ENCODE measurements at places on chromosomes 5 and 9.

DNA sequence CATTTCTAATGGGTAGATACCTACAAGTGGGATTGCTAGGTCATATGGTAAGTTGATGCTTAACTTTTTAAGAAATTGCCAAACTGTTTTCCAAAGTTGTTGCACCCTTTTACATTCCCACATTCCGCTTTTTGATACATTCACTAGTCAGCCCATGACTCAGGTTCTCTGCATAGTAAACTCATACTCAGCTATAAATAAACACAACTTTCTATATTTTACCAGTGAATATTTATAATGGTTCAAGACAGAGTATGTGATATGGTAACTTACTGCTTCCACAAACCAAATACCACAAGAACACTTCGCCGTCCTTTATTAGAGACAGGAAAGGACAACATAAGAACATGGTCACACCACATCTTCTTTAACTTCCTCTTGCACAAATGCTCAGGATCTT is 54.0 kb downstream of the PLPP1 start:
- peak; percentile 12 for DNase-seq

- no peak for DNase-seq
Observed at GRCh38 chr5:122697191-122697590, 77.7 kb upstream of the SNX2 start.

DNA sequence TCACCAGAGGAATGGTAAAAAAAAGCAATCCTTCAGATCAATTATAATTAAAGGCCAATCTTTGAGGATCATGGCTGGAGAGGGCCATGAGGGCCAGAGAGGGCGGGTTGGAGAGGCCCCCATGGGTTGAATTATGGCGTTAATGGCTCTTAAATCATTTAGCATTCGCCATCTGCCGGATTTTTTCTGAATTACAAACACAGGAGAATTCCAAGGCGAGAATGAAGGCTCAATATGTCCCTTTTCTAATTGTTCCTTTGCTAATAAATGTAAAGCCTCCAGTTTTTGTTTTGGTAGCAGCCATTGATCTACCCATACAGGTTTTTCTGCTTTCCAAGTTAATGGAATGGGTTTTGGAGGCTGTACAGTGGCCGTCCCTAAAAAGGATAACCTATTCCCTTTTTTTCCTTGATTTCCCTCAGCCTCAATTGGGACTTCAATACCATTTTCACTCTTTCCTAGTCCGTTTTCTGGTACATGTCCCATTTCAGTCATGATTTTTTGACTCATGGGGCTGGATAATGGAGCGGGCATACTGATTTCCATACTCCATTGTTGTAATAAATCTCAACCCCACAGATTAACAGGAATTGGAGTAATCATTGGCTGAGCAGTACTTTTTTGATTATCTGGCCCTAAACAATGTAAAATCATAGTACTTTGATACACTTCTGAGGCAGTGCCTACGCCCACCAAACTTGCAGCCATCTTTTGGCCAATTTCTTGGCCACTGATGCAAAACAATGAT is 6.7 kb upstream of the TMEM141 start:
- no peak for DNase-seq

DNA sequence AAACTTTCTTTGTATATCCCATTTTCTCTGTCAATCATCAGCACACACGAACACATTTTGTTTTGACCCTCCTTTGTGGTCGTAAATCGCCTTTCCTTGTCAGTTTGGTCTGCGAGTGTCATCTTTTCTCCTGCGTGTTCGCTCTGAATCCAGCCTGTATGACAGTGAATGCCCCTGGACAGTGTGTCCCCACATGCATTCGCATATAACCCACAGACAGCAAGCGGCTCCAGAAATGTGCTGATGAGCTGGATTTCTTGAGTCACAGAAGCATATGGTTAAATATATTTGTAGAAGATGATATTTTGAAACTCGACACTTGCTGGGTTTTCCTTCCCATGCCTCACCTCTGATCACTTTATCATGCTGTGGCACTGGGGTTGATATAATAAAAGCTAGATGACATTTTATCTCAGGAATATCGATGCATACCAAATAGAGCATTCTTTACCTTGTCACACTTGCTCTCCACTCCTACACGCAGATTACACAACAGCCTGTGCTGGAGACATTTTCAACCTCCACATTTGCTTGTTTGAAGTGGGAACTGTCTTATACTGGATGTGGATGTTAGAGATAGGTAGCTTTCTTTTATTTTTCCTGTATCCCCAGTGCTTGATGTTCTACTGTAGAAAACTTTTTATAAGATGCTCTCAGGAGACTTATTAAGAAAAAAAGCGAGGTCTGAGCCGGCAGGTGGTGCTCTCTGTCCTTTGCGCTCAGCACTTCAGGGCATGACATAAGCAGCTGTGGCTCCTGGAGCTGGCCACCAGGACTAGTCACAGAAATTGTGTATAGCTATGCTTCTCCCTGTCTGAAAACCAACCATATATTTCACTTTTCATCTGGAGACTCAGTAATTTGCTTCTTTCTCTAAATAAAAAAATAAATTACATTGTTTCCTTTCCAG is 215.1 kb downstream of the SH3GL2 start:
- no peak for DNase-seq

- DNase-seq = no peak
Observed at GRCh38 chr5:81839034-81839433, 88.1 kb upstream of the SSBP2 start.

DNA sequence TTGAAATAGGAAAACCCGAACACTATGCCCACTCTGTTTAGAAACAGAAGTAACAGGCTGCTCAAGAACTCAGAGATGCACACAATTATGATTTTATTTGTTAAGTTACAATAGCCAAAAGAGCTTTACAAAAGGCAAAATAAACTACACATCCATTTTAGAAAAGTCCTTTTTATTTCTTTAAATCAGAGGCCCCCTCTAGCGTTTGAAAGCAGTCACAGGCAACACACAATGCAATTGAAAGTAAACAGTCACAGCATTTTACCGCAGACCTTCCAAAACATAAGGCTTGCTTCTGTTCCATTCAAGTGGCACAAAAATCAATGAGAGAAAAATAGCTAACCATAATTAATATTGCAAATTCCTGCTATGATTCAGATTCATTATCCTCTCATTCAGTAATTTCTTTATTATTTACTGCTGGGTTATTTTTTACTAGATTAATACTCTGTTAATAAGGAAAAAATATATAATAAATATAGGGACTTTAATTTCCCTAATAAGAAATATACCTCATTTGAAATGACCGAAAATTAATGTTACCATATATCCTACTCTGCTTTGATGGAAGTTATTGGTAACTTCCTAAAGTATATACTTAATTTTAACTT is 78.3 kb downstream of the CEP120 start:
- no peak for DNase-seq

DNA sequence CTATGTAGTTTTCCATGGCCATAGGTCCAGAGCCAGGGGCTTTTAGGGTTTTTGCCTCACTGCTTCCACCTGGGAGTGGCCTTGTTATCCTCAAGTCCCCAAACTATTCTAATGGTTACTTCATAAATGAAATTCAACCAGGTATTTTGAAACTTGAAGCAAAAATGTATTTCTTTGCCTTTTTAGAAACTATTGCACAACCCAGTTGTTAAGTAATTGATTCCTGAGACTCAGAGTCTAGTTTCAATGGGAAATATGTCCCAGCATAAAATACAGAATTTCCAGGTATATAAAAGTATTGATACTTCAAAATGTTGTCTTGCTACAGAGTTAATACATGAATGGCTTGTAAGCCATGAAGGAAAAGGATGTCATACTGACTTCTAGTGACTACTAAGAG is 456.2 kb upstream of the DAB2 start:
- DNase-seq = no peak

DNA sequence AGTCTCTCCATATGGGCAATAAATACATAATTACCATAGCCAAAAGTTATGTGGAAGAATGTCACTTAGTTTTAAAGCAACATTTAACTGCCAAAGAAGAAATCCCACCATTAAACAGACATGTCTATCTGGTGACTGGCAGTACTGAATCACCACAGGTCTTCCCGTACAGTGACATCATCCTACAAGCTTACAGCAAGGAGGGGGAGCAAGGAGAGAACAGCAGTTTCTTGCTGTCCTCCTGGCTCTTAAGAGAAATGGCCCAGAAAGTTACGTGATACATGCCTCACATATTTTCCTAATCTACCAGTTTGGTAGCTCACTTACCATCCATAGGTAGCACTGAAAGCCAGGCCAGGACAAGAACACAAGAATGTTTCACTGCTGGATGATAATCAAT is 671.0 kb downstream of the DMRTA1 start:
- DNase-seq = no peak

DNA sequence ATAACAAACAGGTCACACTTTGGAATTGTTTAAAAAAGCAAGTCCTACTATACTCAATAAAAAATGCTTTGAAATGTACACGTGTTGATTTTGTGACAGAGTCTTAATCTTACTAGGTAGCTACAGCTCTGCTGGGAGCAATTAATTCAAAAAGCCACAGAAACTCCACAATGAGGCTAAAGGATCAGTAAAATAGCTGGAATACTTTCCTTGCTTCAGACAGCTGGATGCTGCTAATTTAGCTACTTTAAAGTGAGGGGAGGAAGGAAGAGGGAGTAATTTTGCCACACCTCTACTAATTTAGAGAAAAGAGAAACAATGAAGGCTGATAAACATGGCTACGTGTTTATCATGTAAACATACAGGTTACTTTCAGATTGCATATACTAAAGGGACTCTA is 927.6 kb upstream of the DMAC1 start:
- no peak for DNase-seq

GRCh38 chr5:176799488-176799887 is 10.9 kb upstream of the UNC5A start:
- no peak for DNase-seq

GRCh38 chr5:53779541-53779981 is 219.1 kb downstream of the NDUFS4 start:
- DNase-seq = peak; percentile 49

GRCh38 chr5:108945094-108945493 is 197.4 kb downstream of the FER start:
- DNase-seq = no peak

GRCh38 chr5:104913841-104914281 is 1351.3 kb upstream of the NUDT12 start:
- DNase-seq = no peak

DNA sequence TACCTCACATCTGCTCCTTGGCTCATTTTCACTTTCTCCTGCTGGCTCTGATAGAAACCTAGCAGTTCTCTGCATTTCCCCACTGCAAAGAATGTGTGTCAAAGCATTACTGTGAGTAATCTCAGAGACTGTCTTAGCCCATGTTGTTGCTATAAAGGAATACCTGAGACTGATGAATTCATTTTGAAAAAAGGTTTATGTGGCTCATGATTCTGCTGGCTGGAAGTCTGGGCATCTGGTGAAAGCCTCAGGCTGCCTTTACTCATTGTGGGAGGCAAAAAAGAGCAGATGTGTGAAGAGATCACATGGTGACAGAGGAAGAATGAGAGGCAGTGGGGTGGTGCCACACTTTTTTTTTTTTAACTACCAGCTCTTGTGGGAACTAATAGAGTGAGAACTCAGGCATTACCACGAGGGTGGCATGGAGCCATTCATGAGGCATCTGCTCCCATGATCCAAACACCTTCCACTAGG is 191.6 kb upstream of the CTNND2 start:
- no peak for DNase-seq

DNA sequence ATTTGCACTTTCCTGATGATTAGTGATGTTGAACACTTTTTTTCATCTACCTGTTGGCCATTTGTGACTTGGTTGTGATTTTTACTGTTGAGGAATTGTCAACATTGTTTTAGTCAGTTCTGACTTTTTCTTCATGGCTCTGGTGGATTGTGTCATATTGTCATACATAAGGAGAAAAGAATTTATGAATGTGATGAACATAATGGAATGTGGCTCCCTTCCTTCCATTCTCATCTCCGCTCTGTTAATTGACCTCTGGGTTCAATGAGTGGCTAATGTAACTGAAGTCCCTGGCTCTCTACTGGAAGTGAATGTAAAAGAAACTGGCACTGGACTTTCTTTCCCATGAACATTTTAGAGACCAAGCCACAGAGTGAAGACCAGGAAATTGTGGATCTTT is 49.2 kb downstream of the KIAA1958 start:
- peak; percentile 53 for DNase-seq

- peak; percentile 37 for DNase-seq
Observed at GRCh38 chr5:156584871-156585270, 257.9 kb downstream of the SGCD start.

DNA sequence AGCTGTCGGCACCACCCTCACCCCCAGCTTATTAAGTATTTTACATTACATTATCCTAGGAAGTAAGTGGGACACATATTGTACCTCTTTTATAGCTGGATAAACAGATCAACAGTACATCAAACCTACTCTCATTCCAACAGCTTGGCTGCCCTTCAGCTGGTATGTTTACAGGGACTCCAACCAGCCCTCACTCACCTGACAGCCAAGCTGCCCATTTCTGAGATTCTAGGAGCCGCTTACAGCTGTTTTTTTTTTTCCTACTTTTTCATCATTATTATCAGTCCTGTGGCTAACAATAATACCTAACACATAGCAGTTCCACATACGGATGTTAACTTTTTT is 13.4 kb upstream of the CREBRF start:
- no peak for DNase-seq

DNA sequence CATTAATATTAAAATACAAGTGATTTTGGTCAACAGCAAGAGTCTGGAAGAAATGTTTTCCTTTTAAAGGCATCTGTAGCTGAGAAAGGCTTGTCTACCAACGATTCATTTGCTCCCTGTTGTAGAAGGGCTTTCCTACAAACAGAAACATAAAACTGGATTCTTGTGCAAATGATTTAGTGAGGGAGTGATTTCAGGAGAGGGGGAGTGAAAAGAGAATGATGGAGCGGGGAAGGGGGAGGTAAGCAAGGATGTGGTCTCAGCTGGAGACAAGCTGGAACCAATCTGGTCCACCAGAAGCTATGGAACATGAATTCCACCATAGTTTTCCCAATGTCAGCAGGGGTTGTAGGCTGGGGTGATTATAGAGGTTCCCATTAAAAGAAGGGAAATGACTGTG is 196.3 kb downstream of the FBXO4 start:
- DNase-seq = no peak

GRCh38 chr5:655406-655805 is 37.7 kb downstream of the TPPP start:
- no peak for DNase-seq

GRCh38 chr5:167392240-167392639 is 899.2 kb upstream of the WWC1 start:
- no peak for DNase-seq

- no peak for DNase-seq
Observed at GRCh38 chr5:33475706-33476105, 34.9 kb downstream of the TARS1 start.

GRCh38 chr9:127524373-127524772 is 73.1 kb downstream of the LRSAM1 start:
- DNase-seq = no peak

- DNase-seq = no peak
Observed at GRCh38 chr5:14739538-14739937, 75.0 kb downstream of the OTULIN start.

DNA sequence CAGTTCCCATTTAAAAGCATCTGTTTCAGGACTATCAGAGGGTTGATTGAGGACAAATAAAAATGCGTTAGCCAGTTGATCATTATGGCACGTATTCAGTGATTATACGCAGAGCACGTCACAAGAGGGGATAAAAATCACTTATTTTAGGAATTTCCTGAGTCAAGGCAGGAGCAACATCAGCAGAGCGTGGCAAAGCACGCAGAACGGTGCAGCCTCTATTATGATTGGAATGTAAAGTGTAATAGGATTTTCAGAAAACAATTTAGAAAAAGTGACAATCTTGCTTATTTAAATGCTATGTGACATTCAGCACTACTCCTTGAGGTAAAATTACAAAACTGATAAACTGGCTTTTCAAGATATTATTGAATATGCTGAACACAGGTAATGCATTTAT is 413.6 kb upstream of the DAP start:
- DNase-seq = no peak

Data from GM04503 (cell line).